ENCODE measurements at places on chromosomes 5 and 9.

- peak; percentile 86 for DNase-seq
Measured at GRCh38 chr9:32251539-32251938, 132.9 kb upstream of the ACO1 start.

GRCh38 chr9:7055171-7055903, 297.6 kb downstream of the KDM4C start:
- no peak for DNase-seq

DNA sequence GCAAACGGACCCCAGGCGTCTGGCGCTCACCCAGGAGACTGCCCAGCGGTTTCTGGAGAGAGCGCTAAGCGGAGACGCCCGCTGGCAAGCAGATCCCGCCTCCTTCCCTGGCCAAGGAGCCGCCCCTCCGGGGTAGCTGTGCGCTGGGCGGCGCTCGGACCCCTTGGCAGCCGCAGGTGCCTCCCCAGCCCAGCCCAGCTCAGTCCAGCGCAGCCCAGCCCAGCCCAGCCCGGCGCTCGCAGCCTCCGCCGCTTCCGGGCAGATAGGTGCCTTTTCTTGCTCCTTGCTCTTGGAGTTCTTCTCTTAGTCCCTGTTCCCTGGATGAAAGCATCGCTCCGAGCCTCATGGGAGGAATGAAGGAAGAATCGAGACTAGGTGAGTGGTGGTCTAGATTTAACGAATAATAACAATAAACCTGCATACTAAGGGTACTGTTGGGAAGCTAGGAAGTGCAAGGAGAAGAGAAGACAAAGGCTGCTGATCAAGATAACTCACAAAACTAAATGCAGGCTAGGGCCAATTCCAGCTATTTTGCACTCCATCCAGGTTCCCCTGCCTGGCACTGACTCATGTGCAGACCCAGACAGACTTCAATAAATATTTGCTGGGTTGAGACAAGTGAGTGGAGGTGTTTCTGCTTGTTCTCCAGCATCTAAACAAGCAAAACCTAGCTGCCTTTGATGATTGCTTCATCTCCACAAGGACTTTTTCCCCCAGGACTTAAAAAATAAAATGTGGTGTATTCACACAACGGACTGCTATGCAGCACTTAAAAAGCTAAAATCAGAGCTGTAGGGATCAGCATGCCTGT, at the start of gene STK32A:
Gene STK32A (plus strand): TSS at position 202 of the 811 bp plus-strand sequence. CDS start 4,609 bp downstream, outside the sequence.
- peak; percentile 73 for DNase-seq

- DNase-seq: no peak
Measured at GRCh38 chr9:115162946-115163345, 45.0 kb upstream of the TNC start.

DNA sequence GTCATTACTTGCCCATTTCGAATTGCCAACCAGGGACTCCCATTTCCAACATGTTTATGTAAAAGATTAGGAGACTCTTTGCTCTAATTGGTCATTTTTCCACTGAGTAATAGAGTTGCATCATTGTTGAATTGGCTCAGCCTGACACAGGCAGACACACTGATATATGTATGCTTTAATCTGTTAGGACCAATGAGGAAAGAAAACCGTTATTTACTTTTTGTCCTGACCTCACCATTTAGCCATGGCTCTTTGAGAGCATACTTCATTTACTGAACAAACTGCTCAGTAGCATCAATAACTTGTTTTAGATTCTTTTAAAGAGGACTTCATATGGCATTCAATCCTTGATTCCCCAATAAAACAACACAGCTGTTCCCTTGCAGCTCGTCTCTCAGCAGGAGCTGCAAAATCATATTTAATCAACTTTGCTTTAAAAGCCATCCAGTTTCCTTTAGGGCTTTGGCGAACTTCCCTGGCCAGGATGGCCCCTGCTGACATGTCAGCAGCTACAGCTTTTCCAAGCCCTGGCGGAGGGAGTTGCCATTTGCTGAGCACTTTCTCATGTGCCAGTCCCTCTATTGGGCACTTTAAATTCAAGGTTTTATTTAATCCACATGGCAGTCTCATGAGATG, 251.5 kb upstream of the TNC start:
- no peak for DNase-seq

- DNase-seq: no peak
Measured at GRCh38 chr9:72023596-72023995, 36.8 kb downstream of the C9orf57 start.

GRCh38 chr5:111165058-111165457, 59.1 kb upstream of the CAMK4 start:
- no peak for DNase-seq

DNA sequence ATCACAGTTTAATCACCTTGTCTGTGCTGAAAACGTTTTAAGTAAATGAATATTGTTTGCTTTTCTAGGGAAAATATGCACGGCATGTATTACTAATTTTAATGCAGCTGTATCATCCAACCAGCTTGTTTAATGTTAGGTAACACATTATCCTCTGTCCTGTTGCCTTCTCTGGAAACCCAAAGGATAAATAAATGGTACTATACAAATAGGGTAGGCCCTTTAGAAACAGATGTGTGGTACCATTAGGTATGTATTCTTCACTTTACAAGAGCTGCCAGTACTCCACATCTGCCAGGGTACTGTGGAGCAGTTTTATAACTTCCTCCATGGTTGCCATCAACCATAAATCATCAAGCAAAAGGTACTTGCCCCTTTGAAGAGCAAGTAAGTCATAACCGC, 42.9 kb downstream of the FAF2 start:
- no peak for DNase-seq

GRCh38 chr5:96896276-96896675, 20.0 kb downstream of the ERAP2 start:
- no peak for DNase-seq

DNA sequence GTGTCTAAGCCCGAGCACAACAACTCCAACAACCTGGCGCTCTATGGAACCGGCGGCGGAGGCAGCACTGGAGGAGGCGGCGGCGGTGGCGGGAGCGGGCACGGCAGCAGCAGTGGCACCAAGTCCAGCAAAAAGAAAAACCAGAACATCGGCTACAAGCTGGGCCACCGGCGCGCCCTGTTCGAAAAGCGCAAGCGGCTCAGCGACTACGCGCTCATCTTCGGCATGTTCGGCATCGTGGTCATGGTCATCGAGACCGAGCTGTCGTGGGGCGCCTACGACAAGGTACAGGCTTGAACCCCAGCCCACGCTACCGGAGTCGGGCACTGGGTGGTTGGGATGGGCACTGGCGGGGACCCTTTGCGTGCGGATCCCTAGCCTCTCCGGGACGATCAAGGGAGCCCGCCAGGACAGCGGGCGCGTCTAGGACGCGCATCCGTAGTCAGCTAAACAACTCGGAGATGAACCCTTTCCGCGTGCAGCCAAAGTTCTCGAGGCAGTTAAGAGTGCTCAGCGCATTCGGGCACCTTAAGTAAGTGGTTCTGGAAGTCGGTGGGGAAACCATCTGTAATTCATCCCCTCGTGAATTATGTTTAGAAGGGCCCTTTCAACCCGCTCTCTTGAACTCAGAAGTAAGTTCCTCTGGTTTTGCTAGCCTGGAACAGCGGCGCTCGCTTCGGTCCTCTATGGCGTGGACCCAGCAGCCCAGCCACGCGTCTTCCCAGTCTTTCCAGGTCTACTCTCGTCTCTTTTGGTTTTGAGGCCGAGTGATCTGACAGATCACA, 1.3 kb downstream of the KCNN2 start:
- DNase-seq: no peak

DNA sequence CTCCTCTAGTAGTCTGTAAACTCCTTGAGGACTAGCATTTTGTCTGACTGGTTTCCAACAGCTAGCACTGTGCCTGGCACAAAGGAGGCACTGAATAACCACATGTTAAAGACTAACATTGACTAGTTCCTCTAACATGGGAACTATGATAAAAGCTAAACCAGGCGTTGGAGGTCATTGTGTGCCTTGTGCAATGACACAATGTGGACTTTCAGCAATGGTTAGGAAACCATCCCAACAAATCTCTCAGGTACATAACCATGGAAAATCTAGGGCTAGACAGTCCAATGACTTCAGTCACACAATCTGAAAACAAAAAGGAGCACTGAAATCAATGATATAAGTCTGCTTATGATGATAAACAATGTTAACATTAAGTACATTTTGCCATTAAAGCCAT, 200.6 kb downstream of the DCP2 start:
- no peak for DNase-seq

- DNase-seq: no peak
Measured at GRCh38 chr9:133429641-133430161, 7.5 kb downstream of the ADAMTS13 start.

DNA sequence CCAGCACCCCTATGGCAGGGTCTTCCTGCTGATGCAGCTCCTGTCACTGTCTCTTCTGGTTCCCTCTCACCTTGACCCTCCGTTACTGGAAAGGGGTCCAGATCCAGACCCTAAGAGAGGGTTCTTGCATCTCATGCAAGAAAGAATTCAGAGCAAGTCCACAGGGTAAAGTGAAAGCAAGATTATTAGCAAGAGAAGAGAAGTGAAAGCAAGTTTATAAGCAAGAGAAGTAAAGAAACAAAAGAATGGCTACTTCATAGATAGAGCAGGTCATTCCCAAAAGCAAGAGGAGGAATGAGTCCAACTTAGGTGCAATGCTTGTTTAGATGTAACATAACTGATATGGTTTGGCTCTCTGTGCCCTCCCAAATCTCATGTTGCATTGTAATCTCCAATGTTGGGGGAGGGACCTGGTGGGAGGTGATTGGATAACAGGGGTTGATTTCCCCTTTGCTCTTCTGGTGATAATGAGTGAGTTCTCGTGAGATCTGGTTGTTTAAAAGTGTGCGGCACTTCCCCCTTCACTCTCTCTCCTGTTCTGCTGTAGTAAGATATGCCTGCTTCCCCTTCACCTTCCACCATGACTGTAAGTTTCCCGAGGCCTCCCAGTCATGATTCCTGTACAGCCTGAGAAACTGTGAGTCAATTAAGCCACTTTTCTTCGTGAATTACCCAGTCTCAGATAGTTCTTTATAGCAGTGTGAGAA, 183.3 kb downstream of the MED10 start:
- DNase-seq: no peak

DNA sequence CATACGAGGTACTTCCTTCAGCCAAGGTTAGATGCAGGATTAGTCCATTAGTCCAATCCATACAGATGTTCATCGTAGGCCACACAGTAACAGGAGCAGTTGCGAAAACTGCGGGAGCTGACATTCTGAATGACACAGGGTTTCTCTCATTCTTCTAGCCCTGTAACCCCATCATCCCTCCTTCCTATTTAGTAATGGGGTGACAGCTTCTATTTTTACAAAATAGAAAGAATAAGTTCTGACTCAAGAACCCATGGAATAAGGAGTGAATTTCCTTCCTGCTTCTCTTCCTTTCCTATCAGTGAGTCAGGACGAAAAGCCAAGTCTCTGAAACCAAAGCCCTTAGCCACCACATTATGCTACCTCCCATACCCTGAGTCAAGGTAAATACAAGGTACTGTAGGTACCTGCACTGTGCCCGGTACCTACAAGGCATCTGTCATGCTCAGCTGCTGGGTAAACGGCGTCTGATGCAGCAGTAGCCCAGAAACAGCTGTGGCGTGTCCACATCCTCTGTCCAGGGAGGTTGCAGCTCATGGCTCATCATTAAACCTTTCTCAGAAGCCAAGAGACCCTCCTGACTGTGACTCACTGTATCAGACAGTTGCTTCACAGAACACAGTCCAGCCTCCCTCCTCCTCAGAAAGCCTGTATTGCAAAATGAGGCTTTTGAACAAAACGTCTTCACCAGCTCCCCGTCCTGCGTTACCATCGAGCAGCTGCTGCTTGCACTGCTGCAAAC, 84.2 kb downstream of the ESM1 start:
- no peak for DNase-seq

- DNase-seq: no peak
Measured at GRCh38 chr5:39670391-39670790, 245.6 kb upstream of the DAB2 start.

DNA sequence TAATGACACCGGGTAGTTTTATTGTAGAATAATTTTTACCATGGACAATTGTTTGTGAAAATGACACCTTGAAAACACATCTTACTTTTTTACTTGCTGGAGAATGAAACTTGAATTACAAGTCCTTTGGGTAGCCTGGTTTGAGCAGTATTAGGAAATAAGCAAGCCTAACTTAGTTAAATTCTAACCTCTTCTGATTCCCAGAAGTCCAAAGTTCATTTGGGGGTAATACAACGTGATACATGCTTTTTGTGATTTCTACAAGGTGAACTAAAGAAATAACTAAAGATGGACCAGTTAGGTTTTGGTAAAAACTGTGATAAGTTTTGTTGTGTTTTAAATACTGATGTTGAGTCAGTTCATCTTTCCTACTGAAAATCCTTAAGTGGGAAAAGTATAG, 135.4 kb upstream of the DMRT1 start:
- no peak for DNase-seq

- DNase-seq: no peak
Measured at GRCh38 chr5:151708126-151708525, 21.4 kb upstream of the SPARC start.

DNA sequence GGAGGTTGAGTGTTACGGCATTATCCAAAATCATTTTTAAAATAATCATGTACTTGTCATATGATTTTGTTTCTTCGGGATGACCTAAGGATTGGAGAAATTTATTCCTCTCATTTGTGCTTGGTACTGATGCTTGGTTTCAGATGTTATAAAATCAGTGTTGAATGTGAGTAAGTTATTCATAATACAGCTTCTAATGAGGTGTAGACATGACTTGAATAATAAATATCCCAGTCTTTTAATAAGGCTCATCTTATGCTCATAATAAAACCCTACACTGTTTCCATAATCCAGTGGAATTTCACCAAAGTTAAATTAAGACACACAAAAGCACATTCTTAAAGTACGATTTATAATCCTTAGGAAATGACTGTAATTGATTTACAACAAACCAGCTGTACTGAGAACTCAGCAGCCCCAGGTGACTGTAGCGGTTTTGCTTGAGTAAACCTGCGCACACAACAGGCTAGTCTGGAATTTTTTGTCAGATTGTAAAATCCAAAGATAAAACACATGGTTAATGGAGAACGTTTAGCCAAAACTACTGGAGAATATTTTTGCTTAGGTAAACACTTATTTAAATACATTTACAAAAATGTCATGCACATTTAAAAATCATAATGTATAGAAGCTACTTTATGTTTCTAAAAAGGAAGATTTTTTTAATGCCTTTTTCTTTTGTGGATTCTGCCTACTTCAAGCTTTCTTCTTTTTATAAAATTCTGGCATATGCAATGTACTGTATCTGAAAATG, 609.8 kb upstream of the GRAMD2B start:
- DNase-seq: no peak

DNA sequence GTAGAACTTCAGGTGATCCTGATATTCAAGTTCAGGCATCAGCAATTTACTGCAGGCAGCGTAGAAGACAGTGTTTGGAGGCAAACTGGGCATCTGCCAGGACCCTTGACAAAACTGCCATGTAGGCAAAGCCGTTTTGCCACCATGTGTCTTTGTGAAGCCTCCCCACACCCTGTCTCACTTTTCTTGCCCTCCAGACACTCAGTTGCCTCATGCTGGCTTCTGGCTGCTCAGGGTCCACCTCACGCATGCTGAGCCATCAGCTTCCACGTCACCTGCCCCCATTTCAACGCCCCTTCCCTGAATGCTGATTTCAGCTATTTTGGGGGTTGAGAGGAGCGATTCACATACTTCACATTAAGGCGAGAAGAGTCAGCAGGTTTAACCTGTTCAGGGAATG, 165.2 kb upstream of the KLF9 start:
- DNase-seq: no peak

- no peak for DNase-seq
Measured at GRCh38 chr9:101446732-101447131, 11.2 kb upstream of the ALDOB start.

- no peak for DNase-seq
Measured at GRCh38 chr5:43680286-43680685, 77.3 kb downstream of the NNT start.

Data from NCI-H2029 treated with DMSO at 0.1 percent for 48 hours (cell line).